ENCODE measurements at places on chromosomes 12 and 14.

DNA sequence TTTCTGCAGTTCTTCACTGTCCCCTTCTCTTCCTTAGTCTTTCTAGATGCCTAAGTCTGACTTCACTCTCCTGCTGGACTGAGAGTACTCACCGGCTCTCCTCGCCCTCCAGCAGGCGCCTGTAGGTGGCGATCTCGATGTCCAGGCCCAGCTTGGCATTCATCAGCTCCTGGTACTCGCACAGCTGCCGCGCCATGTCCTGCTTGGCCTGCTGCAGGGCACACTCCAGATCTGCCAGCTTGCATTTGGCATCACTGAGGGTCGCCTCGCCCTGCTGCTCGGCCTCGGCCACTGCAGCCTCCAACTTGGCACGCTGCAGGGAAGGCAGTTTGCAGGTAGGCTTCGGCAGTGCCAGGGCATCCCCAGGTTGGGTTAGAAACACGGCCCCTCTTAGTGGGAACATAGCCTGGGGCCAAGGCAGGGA is 5.2 kb downstream of the KRT84 start:
- no peak for DNase-seq

DNA sequence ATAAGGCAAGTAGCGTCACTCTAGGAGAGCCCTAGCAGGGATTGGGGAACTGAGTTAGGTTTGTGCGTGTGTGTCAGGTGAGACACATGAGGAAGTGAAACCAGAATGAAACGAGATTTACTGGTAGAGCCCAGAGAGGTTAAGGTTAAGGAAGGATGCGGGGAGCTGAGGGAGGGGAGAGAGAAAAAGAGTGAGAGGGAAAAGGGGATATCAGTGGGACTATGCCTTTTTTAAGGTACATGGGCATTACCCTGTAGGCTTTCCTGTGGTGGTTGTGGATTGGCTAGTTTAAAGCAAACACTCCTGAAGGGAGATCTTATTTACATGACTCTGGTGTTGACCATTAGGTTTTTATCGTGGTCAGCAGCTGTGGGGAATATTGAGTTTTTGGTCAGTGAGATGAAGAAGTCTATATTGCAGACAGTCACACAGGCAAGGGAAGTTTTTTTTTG is 13.9 kb downstream of the ZDHHC17 start:
- no peak for DNase-seq

DNA sequence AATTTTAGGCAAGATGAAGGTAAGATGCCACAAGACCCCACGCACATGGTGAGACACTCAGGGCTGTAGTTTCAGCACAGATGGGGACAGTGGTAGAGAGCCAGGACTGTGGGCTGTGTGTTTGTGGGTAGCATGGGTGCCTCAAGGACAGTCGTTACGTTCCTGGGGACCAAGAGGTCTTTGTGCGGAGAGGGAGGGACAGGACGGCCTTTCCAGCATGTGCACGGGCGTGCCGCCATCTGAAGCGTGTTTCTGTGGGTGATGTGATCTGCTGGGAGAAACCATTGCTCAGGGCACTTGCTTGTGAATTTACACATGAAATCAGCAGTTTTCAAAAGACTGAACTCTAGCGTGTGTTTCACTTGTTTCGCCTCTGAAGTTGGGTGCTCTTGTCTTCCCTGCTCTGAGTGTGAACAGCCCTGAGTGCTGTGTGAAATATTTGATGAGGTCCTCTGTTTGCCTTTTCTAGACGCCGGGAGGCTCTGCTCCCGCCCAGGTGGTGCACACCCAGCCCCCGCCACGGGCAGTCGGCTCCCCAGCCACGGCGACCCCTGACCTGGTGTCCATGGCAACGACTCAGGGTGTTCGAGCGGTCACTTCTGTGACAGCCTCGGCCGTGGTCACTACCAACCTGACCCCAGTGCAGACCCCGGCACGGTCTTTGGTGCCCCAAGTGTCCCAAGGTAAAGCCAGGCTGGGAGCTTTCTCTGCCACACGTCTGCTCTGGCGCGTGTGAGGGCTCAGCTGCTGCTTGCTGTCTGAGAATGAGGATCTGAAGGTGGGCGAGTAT is 82.3 kb downstream of the DDX51 start:
- no peak for DNase-seq

- no peak for DNase-seq
These were observed 101.4 kb upstream of the RTL1 start for GRCh38 chr14:101004954-101005353.

DNA sequence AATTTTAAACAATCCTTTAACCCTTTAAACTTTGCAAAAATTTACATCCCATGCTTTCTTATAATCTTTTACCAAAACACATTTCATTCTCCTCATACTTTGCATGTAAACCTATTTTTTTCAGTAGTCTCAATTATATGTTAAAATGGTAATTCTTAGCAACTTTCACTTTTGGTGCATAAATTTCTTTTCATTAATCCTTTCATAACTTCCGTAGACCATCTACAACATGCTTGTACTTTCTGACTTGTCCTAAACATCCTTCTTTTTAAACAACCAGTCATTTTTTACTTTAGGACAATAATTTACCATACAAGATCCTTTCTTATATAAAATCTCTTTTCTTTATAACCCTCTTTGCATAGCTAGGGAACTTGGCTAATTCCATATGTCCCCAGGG is 19.5 kb downstream of the CCDC91 start:
- DNase-seq: peak; percentile 22

GRCh38 chr12:60176891-60177290 is 581.1 kb downstream of the SLC16A7 start:
- no peak for DNase-seq

- no peak for DNase-seq
These were observed 51.0 kb downstream of the KANSL2 start for GRCh38 chr12:48631071-48631470.

- DNase-seq: no peak
These were observed 381.4 kb downstream of the APAF1 start for GRCh38 chr12:99026332-99027054.

DNA sequence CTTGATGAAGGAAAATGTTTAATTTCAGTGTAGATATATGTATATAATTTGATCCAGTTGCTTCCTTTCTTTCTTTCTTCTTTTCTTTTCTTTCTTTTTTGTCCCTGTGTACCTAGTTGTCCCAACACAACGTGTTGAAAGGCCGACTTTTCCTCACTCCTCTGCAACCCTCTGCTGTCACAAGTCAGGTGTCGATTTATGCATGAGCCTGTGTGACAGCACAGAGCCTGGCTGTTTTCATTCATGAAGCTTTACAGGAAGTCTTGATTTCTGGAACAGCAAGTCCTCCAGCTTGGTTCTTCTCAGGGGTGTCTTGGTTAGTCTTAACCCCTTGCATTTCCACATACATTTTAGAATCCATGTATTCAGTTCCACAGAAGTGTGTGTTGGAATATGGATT is 88.1 kb downstream of the PPP2R5C start:
- no peak for DNase-seq

DNA sequence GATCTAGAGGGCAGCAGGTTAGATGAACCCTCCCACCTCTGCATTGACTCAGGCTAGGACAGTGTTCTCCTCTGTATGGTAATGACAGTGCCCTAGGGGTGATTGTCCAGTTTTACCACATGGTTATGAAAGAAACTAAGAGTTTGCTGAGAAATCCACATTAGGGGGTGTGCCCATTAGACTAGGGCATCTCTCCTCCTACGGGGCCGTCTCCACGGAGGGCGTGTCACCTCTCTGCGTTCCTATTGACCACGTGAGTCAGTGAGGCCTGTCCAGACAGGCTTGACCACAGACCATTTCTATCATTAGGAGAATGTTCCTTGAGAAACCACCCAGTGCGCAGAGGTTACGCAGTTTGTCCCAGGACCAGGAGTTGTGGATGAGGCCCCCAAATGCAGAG is 8.3 kb downstream of the MVK start:
- DNase-seq: no peak

- no peak for DNase-seq
These were observed 38.1 kb downstream of the DIO3 start for GRCh38 chr14:101599234-101599885.

- no peak for DNase-seq
These were observed 790 bp downstream of the NEDD1 start for GRCh38 chr12:96907671-96908422.

DNA sequence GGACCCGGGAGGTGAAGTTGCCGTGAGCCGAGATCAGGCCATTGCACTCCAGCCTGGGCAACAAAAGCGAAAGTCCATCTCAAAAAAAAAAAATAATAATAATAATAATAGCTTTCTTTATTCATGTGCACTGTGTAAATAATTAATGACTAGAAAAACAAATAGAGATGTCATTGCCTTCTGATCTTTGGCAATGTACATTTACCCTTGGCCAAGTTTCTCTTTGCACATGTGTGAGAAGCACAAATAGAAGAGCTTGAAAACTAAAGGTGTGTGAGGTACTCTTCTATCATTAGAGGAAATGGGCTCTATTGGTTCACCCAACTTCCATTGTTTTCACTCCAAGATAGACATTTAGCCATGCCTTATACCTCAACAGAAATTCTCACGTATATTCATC is 170.1 kb upstream of the PDZRN4 start:
- DNase-seq: no peak

GRCh38 chr14:68140076-68140741 is 320.6 kb downstream of the RAD51B start:
- peak; percentile 93 for DNase-seq

DNA sequence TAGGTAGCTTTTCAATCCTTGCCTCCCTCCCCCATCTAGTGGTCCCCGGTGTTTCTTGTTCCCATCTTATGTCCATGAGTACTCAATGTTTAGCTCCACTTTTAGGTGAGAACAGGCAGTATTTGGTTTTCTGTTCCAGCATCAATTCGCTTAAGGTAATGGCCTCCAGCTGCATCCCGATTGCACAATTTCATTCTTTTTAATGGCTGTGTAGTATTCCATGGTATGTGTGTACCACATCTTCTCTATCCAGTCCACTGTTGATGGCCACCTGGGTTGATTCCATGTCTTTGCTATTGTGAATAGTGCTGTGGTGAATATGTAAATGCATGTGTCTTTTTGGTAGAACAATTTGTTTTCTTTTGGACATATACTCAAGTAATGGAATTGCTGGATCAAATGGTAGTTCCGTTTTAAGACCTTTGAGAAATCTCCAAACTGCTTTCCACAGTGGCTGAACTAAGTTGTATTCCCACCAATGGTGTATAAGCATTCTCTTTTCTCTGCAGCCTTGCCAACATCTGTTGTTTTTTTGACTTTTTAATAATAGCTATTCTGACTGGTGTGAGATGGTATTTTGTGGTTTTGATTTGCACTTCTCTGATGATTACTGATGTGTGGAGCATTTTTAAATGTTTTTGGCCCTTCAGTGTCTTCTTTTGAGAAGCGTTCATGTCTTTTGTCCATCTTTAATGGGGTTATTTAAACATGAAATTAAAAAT is 34.2 kb upstream of the ASPG start:
- DNase-seq: no peak

- DNase-seq: peak; percentile 98
These were observed 459.4 kb downstream of the ETNK1 start for GRCh38 chr12:23084236-23084995.

DNA sequence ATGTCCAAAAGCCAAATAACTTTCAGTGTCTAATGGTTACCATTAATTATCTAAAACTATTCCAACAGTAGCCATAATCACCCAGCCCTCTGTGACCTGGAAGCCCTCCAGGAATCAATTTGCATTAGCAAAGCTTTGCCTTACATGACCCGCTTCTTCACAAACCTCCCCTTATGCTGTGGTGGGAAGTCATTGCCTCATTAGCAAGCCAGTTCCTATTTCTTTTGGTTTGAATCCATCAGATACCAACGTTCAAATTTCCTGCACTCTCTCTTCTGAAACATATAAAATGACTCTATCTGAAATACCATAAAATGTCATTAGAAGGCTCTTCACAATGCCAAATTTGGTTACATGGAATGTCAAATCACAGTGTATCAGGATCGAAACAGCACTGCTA is 268.3 kb upstream of the PRKD1 start:
- peak; percentile 69 for DNase-seq

DNA sequence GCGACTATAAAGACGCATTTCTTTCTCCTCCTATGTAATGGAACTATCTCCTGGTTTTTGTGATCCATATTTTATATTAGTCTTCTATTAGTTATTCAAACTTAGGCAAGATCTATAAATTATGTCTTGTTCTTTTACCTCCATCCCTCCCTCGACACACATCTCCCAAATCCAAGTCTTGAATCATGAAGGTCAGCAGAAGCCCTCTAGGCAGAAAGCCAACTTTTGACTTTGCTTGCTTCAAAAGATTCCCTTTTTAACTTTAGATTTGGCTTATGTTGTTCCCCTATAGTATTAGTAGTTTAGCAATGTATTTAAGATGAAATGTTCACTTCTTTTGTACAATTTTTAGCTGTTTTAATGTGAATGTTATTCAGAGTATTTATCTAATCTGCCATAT is 689.8 kb downstream of the SLC6A15 start:
- no peak for DNase-seq

DNA sequence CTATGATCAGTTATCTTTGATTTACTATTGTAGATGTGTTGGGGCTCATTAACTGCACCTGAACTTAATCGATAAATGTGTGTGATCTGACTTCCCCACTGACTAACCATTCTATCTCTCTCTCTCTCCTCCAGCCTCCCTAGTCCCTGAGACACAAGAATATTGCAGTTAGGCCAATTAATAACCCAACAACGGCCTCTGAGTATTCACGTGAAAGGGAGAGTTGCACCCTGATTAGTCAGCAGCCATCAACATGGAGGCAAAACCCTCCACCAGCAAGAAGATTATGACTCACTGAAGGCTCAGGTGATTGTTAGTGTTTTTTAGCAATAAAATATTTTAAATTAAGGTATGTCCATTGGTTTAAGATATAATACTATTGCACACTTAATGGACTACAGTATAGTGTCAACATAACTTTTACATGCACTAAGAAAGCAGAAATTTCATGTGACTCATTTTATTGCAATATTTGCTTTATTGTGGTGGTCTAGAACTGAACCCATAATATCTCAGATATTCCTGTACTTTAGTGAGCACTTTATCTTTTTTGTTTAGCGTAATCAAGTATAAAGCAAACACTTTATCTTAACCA is 77.1 kb upstream of the PTGDR start:
- no peak for DNase-seq

DNA sequence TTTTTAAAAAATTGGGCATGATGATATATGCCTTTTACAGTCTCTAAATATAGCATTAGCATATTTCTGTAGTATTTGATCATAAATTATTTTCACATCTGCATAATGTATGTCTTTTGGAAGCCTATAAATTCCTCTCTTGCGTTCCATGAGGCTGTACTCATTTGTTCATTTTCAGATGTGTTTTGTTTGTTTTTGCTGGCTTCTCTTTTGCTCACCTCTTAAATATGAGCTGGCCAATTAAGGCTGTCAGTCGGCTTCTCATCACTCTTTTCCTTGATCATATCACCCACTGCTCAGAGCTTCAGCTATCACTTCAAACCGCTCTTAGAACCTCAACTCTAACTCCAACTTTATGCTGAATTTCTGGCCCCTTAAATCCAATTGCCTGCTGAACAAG is 6.6 kb downstream of the TMEM263 start:
- DNase-seq: no peak

- DNase-seq: no peak
These were observed 2.3 kb upstream of the DUSP6 start for GRCh38 chr12:89354612-89355067.

- DNase-seq: no peak
These were observed 118.9 kb downstream of the GARIN6 start for GRCh38 chr12:99766408-99766807.

All from HS-27A (cell line).